T-helper 17 cell (primary cell): ENCODE measurements at places on chromosomes 11 and 22.
A peak's percentile ranks its signal among the peaks of the same experiment; 100 is the strongest.

DNA sequence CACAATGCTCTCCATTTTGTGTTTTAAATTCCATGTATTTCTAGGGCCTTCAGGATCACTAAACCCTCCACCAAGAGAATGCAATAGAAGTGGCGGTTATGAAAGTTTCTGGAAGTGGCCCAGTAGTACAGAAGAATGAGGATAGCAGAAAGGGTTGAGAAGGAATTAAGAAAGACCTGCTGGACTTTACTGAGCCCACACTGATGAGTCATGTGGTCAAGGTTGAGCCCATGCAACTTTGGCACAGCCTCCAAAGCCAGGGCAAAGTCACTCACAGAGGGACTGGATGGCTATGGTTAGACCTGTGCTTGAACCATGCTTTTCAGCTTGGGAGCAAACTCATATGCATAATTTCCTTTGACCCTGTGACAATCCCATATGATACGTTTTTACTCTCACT, 102.9 kb upstream of the PLET1 start:
- DNase-seq: no peak

GRCh38 chr11:88375927-88376470, 38.5 kb upstream of the CTSC start:
- DNase-seq: no peak

- DNase-seq: no peak
Observed at GRCh38 chr22:30733181-30733631, 38.5 kb downstream of the OSBP2 start.

GRCh38 chr11:86955361-86956120, at the start of gene FZD4:
Gene FZD4, minus strand, starts transcription at chr11:86955395. Its CDS starts 310 bp downstream, at chr11:86955085.
- peak; percentile 14 for DNase-seq

GRCh38 chr22:19631899-19632667, 82.2 kb upstream of the SEPTIN5 start:
- DNase-seq: no peak

DNA sequence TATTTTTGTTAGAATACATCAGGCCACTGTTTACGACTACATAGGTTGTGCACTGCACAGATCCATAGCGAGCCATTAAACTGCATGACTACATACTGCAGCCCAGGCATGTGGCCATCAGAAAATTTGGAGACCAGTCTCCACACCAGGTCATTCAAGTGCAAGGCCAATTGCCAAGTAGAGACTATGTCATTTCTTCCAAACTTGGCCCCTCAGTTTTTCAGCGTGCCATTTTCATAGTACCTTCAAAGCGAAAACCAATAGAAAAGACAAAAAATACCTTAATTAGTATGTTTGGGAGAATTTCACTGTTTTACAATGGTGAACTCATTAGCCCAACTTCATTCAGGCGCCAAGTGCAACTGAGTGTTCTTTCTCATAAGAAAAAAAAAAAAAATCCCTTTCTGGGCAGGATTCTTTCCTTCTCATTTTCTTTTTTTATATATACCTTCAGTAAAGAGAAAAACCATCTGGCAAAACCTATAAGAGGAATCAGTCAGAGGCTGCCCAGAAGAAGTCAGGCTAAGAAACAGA, 30.4 kb downstream of the PAMR1 start:
- DNase-seq: no peak

- no peak for DNase-seq
Observed at GRCh38 chr11:68399916-68400315, 60.6 kb upstream of the PPP6R3 start.

- DNase-seq: no peak
Observed at GRCh38 chr22:33706100-33706499, 214.2 kb downstream of the LARGE1 start.

DNA sequence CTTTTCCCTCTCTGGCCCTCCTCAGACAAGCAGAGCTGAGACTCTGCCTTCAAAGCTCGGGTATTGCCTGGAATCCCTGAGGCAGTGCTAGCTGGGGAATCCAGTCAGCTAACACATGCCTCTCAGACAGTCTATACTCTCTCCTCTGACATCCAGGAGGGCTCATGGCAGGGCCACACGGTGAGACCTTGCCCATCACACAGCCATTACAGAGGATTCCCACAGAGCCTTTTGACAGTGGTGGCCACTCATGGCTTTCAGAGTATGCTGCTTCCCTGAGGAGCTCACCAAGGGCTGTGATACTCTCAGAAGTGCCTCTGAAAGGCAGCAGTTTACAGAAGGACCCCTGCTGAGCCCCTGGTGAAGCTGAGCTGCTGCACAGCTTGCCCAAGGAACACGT, 165.3 kb downstream of the RRAS2 start:
- DNase-seq: no peak

DNA sequence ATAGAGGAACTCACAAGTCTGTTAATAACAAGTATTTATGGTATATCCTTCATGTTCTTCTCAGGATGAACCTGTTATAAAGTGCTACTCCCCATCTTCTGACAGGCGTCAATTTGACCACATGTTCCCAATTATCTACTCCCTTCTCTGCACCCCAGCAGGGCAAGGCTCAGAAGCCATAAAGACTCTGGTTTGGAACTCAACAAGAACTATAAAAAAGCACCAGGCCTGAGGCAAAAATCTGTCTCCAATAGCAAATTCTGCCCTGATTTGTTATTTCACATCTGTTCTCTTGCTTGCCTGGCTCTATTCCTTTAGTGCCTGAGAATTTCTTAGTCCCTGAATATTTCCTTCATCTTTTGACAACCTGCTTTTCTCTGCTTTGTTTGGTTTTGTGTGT, 618.2 kb upstream of the KIRREL3 start:
- no peak for DNase-seq

GRCh38 chr11:74276581-74276980, 34.9 kb downstream of the P4HA3 start:
- DNase-seq: no peak

GRCh38 chr11:95647871-95648270, 141.7 kb downstream of the FAM76B start:
- DNase-seq: no peak

GRCh38 chr11:113778111-113778910, 1.3 kb upstream of the CLDN25 start:
- no peak for DNase-seq

DNA sequence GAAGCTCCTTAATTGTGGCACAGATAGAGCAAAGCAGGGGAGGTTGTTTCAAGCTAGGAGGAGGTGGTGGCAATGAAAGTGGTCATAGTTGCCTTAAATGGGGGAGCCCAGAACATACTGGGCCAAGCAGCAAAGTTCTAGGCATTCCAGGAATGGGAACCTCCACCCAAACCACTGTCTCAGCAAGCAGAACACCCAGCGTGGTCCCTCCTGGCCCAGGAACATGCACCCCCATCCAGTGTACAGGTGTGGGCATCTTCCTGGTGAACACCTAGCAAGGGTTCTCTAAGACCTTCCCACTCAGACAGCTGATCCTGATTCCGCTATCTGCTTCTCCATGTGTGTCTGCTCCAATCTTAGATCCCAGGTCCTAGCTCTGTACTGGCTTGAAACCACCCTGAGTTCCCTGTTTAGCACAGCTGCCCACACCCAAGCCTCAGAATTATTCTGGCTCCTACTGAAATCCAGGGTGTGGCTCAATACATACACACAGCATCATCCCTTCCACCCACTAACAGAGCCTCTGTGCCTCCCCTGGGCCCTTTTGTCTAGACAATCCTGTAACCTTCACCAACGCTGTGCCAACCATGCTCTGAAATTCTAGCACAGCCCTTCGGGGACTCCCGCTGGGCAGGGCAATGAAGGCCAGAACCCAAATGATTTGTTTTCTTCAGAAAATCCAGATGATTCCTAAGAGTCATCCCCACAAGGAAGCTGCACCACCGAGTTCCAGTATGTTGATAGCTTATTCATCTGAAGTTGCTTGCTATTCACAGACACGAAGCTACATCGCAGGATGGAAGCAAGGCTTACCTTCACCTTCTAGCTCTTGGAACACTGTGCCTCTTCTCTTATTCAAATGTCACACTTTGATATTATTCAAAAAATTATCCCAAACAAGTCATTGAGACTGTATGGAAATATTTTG, 76.6 kb downstream of the ABTB2 start:
- DNase-seq: no peak

GRCh38 chr11:10599388-10600175, 31.1 kb upstream of the LYVE1 start:
- no peak for DNase-seq

GRCh38 chr11:69509846-69510390, 28.5 kb downstream of the LINC01488 start:
- DNase-seq: no peak

GRCh38 chr11:8192016-8192895, 23.4 kb upstream of the RIC3 start:
- DNase-seq: no peak

DNA sequence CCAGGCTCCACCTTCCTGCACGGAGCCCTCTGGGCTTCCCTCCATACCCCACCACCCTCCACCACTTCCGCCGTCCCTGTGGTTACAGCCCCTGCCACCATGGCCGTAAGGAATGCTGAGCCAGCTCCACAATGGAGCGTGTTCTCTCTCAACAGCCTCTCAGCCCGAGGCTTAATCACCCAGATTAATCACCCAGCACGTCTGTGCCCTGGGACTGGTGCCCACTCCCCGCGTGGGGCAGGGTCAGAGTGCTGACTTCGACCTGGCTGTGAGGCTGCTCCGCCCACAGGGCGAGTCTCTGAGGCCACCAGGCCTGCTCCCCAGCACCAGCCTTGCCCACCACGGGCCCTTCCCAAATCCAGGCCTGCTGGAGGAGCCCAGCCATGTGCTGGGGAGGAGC, 4.0 kb upstream of the TH start:
- DNase-seq: no peak

GRCh38 chr11:96827164-96827563, 437.4 kb downstream of the JRKL start:
- no peak for DNase-seq

- DNase-seq: no peak
Observed at GRCh38 chr11:87493516-87493915, 455.8 kb downstream of the TMEM135 start.
